ENCODE measurements at places on chromosomes 12 and 14.

- no peak for DNase-seq
Observed at GRCh38 chr14:79443602-79444001, 767.7 kb downstream of the DIO2 start.

GRCh38 chr12:50112456-50113218 lies 601 bp downstream of the COX14 start:
- DNase-seq: peak; percentile 52

DNA sequence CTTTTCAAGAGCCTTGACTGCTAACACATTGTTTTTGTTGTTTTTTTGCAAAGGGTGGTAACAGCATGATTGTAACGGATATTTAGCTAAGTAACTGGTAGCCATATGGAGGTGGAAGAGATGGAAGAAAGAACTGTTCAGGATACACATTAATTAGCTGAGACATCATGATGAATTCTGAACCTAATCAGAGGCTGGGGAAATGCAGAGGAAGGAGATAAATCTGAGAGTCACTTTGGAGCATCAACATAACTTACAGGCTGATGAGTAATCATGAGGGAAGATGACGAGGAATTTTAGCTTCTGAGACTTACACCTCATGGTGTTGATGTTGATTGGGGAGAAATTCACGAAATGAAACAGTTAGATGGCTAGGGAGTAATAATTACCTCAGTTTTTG lies 62.3 kb downstream of the NIN start:
- no peak for DNase-seq

- DNase-seq: no peak
Observed at GRCh38 chr12:29278673-29279420, 102.1 kb downstream of the ERGIC2 start.

Data from kidney glomerular epithelial cell (primary cell).